ENCODE measurements at places on chromosomes 6 and 20. TPM values are rescaled to one million over a fixed set of nuclear protein-coding genes. Genes with fewer than 3 reads are reported as not detected.
A peak's percentile ranks its signal among the peaks of the same experiment; 100 is the strongest.

DNA sequence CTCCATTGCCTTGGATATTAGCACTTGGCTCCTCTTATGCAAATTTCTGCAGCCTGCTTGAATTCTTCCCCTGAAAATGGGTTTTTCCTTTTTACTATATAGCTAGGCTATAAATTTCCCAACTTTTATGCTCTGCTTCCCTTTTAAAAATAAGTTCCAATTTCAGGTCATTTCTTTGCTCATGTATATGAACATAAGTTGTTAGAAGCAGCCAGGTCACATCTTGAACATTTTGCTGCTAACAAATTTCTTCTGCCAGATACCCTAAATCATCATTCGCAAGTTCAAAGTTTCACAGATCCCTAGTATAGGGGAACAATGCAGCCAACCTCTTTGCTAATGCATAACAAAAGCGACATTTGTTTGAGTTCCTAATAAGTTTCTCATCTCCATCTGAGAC lies 34.5 kb upstream of the ENPP4 start:
- DNase-seq: no peak

DNA sequence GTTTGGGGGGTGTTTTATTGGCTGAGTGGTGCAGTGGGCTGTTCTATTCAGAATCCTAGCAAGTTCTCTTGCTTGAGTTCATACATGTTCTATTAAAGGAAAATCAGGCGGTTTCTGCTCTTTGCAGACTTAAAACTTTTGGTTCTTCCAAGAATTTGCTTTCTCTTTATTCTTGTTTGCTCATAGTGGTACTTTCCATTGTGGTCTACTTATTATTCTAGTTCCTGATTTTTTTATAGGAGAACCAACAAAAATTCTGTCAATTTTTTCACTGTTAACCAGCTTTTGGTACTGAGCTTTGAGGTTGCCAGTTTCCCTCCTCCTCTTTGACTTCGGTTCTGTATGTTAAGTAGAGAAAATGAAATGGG lies 6.7 kb downstream of the AFDN start:
- DNase-seq: no peak

STAU1 gene
- total RNA-seq: 76.0 TPM

GRCh38 chr20:289693-290083 lies 862 bp downstream of the C20orf96 start:
- no peak for DNase-seq

GRCh38 chr6:85494547-85495536 lies 45.0 kb downstream of the NT5E start:
- no peak for DNase-seq

ABHD16B gene
- total RNA-seq: not detected

MCCD1 gene
- not detected for total RNA-seq

GRCh38 chr6:6875818-6876470 lies 231.8 kb upstream of the RREB1 start:
- peak; percentile 65 for DNase-seq

EFHC1 gene
- total RNA-seq: 20.2 TPM

GRCh38 chr20:5784735-5785134 lies 34.5 kb downstream of the SHLD1 start:
- DNase-seq: no peak

PSORS1C2 gene
- not detected for total RNA-seq

Measured in epithelial cell of proximal tubule (primary cell).